MV-4-11 (cell line): ENCODE measurements at places on chromosomes 12 and 14.

GRCh38 chr12:102781117-102781516, 135.9 kb downstream of the PAH start:
- peak; percentile 81 for DNase-seq

DNA sequence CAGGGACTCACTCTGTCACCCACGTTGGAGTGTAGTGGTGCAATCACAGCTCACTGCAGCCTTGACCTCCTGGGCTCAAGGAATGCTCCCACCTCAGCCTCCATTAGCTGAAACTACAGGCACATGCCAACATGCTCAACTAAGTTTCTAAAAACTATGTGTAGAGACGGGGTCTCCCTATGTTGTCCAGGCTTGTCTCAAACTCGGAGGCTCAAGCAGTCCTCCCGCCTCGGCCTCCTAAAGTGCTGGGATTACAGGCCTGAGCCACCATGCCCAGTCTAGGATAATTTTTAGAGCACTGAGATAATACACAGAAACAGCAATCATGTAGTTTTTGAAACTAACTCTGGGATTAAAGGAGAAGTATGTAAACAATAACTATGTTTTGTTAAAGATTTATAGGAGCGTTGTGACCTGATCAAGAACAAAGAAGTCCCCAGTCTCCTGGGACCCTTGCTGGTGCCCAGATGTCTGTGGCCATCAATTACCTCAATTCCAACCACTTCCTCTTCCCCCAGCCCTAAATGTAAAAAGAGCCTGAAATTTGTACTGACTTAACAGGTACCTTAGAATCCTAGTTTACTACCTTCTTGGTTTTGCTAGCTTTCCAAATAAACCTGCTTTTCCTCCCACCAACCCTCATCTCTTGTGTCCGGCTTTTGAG, 28.9 kb upstream of the EGLN3 start:
- no peak for DNase-seq

- DNase-seq, result no peak
These were observed 12.3 kb upstream of the KRT74 start for GRCh38 chr12:52585946-52586345.

GRCh38 chr14:96934638-96935330, 137.6 kb downstream of the VRK1 start:
- DNase-seq, result no peak

DNA sequence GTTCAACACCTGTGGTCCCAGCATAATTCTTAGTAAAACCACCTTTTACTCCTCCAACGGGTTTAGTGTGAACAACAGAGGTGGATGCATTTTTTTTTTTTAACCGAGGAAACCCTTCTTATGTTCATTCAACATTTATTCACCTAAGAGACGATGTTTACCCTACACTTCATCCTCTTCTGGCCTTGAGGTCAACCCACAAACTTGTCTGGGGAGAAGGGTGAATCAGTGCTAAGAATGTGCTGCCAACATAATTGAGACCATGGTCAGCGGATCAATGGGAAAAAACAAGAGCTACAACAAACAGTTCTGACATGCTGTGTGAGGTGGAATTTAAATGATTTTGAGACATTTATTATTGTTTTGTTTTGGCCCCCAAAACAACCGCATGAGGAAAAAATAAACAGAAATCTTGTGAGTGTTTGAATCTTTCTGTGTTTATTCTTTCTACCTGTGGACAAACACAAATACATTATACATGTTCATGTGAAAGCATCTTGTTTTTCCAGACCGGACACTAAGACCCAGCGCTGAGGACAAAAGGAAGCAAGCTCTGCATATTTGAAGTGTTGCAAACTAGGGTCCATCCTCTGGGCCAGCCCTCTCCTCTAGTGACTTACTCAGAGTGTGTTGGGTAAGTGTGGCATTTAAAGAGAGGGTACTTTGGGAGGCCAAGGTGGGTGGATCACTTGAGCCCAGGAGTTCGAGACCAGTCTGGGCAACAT, 5.1 kb upstream of the USP30 start:
- no peak for DNase-seq

- DNase-seq, result peak; percentile 43
These were observed 38.2 kb upstream of the FBLN5 start for GRCh38 chr14:91985521-91986255.

GRCh38 chr12:58761308-58761707, 159.0 kb downstream of the LRIG3 start:
- no peak for DNase-seq

- DNase-seq, result no peak
These were observed 409.9 kb upstream of the SOX5 start for GRCh38 chr12:24359418-24359817.

DNA sequence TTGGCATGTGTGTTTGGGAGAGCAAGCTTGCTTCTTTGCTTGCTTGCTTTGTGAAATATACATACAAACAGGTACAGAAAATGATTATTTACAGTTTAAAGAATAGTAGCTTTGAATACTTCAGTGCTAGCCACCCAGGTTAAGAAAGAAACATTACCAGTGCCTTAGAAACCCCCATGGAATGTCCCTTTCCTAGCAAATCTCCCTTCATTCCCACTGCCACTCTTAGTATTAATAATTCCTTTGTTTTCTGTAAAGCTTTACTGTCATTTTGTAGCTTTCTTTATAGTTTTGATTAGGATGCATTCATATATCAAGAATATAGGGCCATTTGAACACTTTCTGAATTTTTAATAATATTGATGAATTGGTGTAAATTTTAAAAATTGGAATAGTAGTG, 9.5 kb downstream of the SRGAP1 start:
- no peak for DNase-seq

DNA sequence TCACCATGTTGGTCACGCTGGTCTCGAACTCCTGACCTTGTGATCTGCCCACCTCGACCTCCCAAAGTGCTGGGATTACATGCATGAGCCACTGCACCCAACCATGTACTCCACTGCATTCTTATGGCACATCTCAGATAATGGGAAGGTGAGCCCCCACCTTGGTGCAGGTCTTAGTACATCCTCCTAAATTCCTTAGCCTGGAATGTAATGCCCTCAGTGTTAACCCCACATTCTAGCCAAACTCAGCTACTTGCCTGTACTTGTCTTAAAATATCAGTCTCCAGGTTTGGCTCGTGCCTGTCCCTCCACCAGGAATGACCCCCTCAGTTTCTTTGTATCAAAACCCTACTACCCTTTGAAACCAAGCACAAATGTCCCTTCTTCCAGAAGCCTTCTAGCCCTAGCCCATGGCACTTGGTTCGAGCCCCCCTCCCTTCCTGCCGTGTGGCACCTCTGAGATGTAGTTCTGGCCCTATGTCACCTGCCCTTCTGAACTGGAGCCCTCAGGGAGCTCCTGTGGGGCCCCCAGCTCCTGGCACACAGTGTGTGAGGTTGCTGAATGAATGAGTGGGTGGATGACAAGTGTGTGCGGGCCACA, 8.4 kb downstream of the KCNH3 start:
- no peak for DNase-seq

DNA sequence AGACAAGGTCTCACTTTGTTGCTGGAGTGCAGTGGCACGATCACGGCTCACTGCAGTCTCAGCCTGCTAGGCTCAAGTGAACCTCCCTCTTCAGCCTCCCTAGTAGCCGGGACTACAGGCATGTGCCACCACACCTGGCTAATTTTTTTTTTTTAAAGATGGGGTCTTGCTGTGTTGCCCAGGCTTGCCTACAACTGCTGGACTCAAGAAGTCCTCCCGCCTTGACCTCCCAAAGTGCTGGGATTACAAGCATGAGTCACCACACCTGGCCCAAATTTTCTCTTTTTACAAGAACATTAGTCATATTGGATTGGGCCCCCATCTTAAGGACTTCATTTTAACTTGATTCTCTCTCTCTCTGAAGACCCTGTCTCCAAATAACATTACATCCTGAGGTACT, 7.0 kb upstream of the HECTD4 start:
- DNase-seq, result no peak

- no peak for DNase-seq
These were observed 49.9 kb downstream of the PEBP1 start for GRCh38 chr12:118185602-118186397.

DNA sequence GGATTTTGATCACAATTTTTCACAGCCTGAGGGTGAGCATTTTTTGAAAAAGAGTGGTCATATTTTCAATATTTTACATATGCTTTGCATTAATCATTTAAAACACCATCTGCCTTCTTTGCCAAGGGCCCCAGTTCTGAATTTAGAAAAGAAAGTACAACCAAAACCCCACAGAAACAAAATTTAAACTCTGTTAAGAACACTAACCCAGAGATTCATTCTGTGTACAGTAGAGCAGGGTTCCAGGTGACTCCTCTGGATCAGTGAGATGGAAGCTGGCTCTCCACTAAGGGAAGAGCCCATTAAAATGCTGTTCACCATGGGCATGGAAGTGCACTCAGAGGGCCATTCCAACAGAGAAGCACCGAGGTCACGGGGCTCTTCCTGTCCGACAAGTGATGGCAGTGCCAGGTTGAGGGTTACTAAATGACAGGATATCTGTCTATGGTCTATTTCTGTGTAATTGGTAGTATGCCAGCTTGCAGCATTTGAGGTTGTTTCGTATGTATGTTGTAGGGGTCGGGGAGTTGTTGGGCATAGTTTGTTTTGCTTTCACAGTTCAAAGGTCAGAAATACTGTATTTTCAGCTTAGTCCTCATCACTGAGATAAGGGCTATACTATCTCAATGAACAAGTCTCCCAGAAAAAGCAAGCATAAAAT, 95.9 kb downstream of the SLC35F4 start:
- DNase-seq, result no peak

GRCh38 chr14:61643555-61643954, 51.8 kb upstream of the HIF1A start:
- DNase-seq, result no peak

- no peak for DNase-seq
These were observed 93.9 kb upstream of the RASSF8 start for GRCh38 chr12:25864306-25865276.

GRCh38 chr12:53380794-53381730, 1.1 kb downstream of the SP1 start:
- DNase-seq, result peak; percentile 71

DNA sequence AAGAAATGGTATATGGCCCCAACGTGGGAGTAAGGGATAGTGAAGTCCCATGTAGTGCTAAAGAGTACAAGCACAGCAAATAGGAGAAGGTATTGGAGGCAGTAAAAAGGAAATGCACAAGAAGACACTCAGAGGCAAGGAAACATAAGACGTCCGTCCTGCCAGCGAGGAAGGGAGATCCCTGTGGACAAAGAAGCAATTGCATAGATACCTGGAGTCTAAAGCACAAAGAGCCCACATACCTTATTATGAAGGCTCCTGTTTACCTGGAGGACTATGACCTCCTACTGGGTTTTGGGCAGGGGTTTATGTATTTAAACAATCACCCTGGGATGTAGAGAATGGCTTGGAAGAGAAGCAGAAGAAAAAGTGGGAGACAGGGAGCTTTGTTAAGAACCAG, 341.2 kb upstream of the DCN start:
- DNase-seq, result no peak

- no peak for DNase-seq
These were observed 507.4 kb upstream of the TBX3 start for GRCh38 chr12:115191342-115191741.

GRCh38 chr14:70392676-70393075, 24.2 kb downstream of the SYNJ2BP start:
- DNase-seq, result peak; percentile 15

DNA sequence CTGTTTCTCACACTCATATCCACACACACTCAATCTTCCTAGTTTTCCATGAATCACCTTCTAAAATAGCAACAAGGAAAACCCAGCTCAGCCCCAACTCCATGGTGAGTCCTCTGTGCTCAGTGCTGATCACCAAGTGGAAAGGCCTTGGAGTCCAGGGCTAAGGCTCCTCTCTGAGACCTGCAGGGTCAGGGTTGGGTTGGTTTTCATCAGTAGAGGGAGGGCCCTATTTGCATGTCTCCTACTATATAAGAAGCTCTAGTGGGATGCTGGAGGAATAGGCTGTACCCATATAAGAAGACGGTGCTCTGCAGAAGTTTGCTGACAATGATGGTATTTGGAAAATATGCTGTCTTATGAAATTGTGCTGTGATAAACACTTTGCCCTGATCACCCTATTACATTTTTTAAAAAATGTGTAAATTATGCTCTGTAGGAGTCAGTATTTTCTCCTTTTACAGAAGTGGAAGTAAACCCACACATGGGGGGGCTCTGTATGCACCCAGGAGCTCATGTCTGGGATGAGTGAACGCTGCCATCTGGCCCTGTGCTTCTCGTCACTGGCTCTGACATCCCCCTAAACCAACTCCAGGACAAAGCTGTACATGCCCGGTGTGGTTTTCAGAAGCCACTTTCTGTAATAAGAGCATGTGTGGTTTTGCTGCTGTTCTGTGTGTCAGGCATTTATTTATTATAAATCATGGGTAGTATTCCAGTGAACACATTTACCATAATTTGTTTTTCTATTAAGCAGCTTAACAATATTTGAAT, 536.3 kb downstream of the TMEM121 start:
- no peak for DNase-seq

DNA sequence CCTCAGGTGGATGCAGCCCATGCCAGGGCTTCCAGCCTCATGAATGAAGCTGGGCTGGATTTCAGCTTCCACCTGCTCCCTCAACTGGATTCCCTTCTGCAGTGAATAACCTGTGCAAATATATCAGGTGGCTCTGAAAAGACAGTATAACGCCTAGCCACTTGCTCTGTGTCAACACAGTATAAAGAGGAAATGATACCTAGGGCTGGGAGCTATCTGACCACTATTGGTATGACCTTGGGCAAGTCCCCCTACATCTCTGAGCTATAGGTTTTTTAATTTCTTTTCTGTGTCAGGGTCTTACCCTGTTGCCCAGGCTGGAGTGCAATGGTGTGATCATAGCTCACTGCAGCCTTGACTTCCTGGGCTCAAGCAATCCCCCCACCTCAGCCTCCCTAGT, 19.8 kb downstream of the ISM2 start:
- peak; percentile 63 for DNase-seq

DNA sequence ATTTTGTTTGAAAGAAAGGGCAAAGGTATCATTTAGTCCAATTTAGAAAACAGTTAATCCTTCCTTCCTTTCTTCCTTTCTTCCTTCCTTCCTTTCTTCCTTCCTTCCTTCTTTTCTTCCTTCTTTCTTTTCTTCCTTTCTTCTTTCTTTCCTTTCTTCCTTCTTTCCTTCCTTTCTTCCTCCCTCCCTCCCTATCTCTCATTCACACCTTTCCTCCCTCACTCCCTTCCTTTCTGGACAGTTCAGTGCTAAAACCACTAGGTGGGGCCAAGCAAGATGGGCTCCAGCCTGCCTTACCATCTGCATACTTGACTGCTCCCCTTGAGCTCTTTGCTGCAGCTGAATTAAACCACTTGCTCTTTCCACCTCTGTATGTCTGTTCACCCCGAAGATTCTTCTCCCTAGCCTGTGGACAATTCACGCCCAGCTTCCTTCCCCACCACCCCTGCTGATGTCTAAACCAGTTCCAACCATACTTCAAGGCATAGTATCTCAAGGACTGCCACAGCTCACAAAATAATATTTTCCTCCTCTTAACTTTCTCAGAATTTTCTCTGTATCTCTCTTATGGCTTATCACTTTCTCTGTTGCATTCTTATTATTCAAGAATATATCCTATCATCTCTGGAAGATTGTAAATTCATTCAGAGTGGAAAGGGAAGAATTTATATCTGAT, 78.0 kb downstream of the DBX2 start:
- no peak for DNase-seq

GRCh38 chr12:120110550-120111501, 5.7 kb downstream of the RAB35 start:
- peak; percentile 81 for DNase-seq
